ENCODE measurements at places on chromosomes 2 and 18.

DNA sequence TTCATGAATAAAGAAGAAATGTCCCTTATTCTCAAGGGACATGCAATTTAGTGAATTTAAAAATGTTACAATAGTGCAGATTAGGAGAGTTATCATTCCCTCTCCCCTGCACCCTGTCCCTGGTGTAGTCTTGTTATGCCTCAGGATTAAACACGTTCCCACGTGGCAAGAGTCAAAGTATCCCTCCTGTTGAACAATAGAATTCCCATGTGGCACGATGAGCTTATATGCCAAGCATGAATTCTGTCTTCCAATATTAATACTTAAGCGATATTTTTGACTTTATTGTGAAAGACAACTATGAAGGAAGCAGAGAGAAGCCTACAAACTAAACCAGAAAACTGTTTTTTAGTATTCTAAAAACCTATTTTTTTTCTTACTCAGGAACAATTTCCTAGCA lies 36.7 kb upstream of the SPAG16 start:
- no peak for DNase-seq

- no peak for DNase-seq
Measured at GRCh38 chr2:208086029-208086428, 38.3 kb downstream of the CRYGD start.

DNA sequence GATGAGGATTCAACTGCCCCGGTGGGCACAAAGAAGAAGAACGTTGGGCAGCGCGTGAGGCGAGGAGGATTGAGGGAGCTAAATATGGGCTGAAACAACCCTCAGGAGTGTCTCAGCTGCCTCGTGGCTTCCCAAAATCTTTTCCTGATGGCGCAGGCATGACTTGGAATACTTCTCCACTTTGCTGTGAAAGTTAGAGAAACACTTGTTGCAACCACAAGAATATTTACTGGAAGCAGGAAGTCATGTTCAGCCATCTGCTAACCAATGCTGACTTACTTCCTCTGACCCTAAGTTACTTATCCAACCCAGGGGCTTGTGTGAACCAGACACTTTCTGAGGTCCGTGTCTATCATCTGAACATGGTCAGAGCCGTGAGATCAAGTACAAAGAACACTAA lies 148.8 kb downstream of the ARL4C start:
- no peak for DNase-seq

- no peak for DNase-seq
Measured at GRCh38 chr2:20574930-20575329, 76.0 kb downstream of the HS1BP3 start.

DNA sequence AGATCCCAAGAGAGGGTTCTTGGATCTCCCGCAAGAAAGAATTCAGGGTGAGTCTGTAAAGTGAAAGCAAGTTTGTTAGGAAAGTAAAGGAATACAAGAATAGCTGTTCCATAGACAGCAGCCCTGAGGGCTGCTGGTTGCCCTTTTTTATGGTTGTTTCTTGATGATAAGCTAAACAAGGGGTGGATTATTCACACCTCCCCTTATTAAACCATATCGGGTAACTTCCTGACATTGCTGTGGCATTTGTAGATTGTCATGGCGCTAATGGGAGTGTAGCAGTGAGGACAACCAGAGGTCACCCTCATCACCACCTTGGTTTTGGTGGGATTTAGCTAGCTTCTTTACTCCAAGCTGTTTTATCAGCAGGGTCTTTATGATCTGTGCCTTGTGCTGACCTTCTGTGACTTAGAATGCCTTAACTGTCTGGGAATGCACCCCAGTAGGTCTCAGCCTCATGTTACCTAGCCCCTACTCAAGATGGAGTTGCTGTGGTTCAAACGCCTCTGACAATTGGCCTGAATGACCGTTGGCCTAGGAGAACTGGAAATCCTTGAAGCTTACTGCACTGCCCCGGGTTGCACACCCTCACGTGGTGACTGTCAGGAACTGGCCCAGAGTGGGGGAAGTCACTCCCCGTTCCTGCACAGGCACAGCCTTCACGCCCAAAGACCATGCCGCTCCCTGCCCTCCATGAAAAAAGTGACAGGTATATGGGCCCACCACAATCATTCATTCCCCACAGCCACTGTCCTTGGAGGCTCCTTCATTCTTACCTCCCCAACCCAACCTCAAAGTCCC lies 136.9 kb downstream of the SEPTIN10 start:
- no peak for DNase-seq

- no peak for DNase-seq
Measured at GRCh38 chr2:109481196-109481555, 132.6 kb downstream of the SEPTIN10 start.

GRCh38 chr2:228059735-228060134 lies 121.8 kb downstream of the SPHKAP start:
- no peak for DNase-seq

DNA sequence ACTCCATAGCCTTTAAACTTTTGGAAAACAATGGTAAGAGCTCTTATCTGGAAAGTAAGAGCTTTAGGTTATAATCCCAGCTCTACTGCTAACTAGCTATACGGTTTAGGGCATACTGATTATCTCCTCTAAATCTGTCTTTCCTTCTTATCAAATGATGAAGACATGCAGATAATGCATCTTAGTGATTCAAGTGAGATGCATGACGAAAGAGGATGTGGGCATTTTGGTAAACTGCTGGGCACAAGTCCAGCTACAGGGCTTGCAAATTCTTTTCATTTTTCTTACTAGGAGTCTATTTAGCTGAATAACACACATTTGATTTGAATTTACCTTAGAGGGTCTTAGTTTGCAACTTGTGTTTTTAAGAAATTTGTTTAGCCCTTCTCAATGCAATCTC lies 1604.8 kb upstream of the ZEB2 start:
- DNase-seq, result no peak

- DNase-seq, result no peak
Measured at GRCh38 chr18:29062921-29063320, 886.0 kb upstream of the CDH2 start.

DNA sequence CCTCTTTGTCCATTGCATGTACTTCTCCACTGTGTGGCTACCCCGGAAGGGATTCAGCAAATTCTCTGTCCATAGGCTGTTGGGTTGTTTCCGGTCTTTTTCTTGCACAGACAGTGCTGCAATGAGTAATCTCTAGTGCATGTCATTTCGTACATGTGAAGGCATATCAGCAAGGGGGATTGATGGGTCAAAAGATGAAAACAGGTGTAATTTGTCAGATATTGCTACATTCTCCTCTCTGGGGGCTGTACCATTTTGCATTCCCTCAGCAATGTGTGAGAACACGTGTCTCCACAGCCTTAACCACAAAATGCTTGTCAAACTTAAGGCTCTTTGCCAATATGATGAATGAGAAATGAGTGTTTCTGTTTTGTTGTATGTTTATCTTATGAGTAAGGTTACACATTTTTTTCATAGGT lies 60.5 kb downstream of the KLHL29 start:
- DNase-seq, result no peak

DNA sequence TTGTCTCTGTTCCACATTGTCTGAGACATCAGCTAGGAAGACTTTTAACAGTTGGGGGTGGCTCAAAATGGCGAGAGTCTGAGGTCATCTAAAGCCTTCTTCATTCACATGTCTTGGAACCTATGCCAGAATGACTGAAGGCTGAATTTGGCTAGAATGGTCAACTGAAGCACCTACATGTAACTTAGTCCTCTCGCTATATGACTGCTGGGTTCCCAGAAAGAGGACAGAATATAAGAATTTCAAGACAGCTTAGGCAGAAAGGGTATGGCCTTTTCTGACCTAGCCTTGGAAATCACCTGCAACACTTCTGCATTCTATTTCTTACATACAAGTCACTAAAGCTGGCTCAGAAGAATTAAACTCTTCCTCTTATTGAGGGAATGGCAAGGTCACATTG lies 75.6 kb upstream of the OTX1 start:
- DNase-seq, result no peak

DNA sequence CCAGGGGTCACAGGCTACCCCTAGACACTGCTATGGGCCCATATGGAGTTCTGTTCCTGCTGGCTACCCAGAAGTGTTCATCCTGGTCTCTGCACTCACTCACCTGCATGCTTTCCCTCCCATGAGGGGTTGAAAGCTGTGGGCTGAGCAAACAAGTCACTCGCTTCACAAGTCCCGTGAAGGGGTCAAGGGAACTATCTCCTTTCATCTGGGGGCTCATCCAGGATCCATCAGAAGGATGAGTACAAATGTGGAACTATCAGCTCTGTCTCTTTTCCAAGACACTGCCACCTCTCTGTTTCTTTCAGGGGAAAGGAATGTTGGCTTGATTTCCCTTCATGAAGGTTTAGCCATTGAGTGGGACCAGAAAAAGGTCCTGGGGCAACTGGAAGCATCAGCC lies 21.7 kb downstream of the SULT1C4 start:
- no peak for DNase-seq

DNA sequence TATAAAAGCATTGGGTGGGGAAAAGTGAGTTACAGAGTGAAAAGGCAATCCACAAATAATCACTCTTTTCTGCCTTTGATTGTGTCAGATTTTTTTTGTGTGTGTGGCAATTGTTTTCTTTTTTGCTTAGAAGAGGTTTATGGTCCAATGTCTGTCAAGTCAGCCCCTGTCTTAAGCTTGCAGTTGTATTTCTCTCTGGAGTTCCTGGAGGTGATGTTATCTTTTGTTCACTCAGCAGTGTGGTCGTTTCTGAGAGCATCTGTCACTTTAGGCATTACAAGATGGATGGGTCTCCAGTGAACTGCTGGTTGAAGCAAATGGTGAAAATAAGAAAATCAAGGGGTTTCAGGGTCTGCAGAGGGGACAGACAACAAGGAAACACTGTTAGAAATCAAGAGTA lies 121.3 kb downstream of the GREB1L start:
- no peak for DNase-seq

- DNase-seq, result no peak
Measured at GRCh38 chr2:159151198-159152127, 135.0 kb downstream of the WDSUB1 start.

GRCh38 chr2:86622519-86623042 lies 1.1 kb downstream of the RNF103 start:
- DNase-seq, result no peak

DNA sequence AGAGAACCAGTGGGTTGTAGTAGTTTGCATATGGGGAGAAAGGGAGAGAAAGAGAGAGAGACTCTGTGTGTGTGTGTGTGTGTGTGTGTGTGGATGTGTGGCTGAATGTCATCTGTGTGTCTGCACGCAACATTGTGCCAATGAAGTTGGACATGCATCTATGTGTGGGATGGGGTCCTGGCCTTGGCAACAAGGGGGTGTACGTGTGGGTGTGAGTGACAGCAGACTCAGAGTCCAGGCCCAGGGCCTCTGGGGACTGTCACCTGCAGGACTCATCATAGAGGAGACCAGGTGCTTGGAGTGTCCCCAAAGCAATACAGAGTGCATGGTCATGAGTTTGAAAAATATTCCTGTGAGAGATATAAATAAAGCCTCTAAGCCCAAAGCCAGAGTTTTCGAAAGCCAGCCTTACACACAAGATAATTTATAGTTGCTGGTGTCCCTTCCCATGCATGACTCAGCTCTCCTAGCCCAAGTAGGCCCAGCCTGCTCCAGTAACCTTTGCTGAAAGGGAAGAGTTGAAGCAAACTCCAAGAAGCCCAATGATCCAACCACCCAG lies 59.9 kb downstream of the TNP1 start:
- DNase-seq, result no peak

DNA sequence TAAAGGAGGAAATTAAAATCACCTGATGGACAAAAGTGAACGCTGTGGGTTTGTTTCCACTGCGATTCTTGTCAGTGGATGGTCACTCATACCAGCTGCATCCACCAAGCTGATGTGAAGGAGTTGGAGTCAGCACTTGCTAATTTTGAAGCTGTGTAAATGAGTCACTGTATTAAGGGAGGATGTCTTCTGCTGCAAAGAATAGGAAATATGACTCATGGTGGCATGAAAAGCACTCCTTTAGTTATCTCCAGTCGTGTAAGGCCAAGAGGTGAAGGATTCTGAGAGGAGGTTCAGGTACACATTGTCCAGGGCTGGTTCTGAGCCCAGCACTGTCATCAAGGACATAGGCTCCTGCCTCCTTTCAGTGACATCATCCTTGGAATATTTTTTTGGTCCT lies 71.7 kb upstream of the SKOR2 start:
- DNase-seq, result no peak

DNA sequence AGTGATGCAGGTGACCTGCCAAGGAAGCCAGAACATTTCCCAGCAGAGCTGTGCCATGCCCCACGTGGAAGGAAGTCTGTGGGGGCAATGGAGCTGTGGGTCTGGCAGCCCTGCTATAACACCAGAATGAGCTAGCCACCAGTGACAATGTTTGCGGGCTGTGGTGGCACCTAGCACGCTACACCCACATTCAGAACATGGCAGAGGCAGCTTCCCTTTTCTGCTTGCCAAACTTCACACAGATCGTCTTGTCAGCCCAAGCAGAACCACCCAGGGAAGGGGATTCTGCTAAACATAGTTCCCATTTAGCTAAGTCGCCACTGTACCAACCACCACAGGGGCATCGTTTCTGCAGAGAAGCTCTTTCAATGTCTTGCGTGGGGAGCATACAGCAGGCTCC lies 27.0 kb upstream of the CCDC93 start:
- no peak for DNase-seq

- DNase-seq, result no peak
Measured at GRCh38 chr18:52287151-52287550, 52.8 kb upstream of the DCC start.

DNA sequence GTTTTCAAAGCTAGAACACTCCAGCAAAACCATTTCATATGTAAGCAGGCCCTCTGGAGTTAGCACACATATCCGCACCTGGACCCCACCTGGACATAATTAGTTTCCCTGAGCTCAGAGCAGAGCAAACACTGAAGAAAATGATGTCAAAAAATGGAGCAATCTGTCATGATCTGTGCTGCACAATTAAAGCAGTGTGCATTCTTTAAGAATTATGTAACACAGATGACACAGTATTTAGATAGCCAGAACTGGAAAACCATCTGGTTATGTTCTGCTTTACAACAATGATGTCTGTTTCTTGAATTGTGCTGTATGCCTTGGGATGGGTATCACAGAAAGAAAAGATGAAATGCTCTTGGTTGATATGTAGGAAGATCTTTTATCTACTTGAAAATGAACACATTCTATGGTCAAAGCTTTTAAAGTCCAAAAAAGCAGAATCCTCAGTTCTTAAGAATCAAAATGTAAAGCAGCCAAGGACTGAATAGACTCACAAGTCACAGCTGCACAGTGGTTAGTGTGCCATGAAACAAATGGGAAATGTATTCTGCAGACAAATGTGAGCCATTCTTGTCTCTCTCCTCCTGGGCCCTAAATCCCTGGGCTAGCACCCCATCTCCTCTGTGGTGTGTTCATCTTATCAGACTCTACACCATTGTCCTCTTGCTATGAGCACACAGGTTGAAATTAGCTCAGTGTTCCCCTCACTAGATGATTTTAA lies 36.8 kb downstream of the HRH4 start:
- no peak for DNase-seq

- no peak for DNase-seq
Measured at GRCh38 chr2:138601458-138602165, 100.0 kb downstream of the SPOPL start.

GRCh38 chr2:221276033-221276432 lies 296.1 kb downstream of the EPHA4 start:
- no peak for DNase-seq

All from stimulated activated naive B cell treated with anti-CD40 and anti-IgM and Interleukin-4, amounts not matched to agents 10 μg/mL and 1 μg/mL and 100 μg/mL, for 72 hours (primary cell).